ENCODE measurements at places on chromosomes 16 and 17.

DNA sequence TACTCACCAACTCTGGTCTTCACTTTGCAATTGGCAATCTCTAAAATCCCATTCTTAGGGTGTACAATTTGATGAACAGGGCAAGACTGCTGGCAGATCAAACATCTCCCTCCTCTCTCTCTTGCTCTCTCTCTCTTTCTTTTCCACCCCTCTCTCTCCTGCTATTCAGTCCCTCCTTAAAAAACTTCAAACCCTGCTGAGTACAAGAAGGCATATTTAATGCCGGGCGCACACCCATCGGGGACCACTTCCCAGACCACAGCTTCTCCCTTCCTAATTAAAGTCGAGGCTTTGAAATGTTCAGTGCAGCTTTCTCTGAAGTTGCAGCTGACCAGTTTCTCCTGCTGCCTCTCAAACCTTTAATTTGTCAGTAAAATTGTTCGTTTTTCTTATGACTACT is 185.4 kb upstream of the CDH11 start:
- no peak for DNase-seq

- no peak for DNase-seq
Measured at GRCh38 chr16:31708348-31708747, 165.3 kb upstream of the ZNF267 start.

GRCh38 chr16:1620391-1620790 is 8.2 kb downstream of the CRAMP1 start:
- no peak for DNase-seq

- no peak for DNase-seq
Measured at GRCh38 chr17:79850571-79851460, 11.6 kb upstream of the CBX4 start.

- no peak for DNase-seq
Measured at GRCh38 chr17:16994631-16995030, 22.7 kb upstream of the TNFRSF13B start.
